ENCODE measurements at places on chromosomes 3 and 15.

DNA sequence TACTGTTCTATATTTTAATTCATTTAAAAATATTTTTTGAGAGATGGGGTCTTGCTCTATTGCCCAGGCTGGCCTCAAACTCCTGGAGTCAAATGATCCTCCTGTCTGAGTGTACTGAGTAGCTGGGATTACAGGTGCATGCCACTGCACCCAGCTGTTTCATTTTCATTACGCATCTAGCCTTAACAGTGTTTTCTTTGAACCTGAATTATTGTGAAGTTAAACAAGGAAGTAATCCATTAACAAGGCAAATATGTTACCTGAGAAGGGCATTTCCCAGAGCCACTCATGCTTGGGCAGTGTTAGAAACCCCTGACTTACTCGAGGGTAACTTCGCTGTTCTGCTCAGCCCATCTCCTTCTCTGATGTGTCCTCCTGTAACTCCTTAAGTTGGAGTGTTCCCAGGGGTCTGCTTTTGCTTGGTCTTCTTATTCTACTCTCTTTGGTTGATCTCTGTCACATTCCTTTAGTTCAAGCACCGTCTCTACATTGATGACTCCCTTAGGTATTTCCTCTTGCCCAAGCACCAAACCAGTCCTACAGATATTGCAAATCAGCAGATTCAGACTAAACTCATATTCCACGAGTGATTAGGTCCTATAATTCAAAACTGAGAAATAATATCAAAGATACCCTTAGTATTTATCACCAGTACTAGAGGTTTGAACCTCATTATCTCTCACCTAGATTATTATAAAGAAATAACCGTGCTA lies 107.9 kb downstream of the STAC start:
- DNase-seq = no peak

- no peak for DNase-seq
Measured at GRCh38 chr15:68957696-68958095, 27.4 kb downstream of the SPESP1 start.

DNA sequence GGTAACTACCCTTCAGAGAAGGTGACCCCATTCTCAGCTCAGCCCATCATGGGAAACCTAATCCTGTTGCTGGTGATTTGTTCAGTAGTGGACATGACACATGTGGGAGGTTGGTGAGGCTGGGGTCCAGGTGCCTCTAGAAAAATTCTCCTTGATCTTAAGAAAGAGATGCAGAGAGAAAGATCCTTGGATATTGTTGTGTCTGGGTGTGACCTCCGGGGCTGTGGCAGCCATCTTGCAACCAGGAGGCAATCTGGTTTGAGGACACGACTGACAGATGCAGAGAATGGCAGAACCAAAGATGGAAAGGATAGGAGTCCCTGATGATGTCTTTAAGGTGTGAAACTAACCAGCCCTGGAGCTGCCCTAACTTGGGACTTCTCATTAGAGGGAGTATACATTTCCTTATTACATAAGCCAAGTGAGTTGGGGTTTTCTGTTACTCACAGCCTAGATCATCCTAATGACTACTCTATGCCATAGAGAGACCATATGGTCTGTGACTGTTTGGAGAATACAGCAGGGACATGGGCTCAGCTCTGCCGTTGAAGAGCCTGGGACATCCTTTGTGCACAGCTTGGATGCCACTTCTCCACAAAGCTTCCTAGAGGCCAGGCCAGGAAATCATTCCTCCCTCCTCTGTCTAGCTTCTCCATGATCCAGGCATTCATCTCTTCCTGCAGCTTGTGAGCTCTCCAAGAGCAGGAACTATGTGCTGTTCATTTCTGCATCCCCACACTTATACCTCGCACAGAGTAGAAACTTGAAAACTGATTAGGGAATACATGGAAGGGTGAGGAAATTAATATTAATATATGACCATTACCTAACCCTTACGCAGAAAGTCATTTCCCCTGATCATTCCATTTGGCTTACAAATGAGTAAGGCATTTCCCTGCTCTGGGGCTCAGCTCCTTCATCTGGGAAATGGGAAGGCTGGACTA lies 45.9 kb downstream of the HRH1 start:
- DNase-seq = no peak

- no peak for DNase-seq
Measured at GRCh38 chr3:7744850-7745249, 756.8 kb upstream of the LMCD1 start.

DNA sequence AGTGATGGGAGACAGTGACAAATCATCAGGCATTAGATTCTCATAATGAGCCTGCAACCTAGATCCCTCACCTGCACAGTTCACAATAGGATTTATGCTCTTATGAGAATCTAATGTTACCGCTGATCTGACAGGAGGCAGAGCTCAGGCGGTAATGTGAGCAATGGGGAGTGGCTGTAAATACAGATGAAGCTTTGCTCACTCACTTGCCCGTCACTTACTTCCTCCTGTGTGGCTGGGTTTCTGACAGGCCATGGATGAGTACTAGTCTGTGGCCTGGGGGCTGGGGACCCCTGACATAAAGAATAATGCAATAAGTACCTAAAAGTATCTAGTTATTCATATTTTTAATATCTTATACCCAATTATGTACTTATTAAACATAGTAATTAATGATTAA lies 15.6 kb downstream of the IQCB1 start:
- no peak for DNase-seq

- DNase-seq = no peak
Measured at GRCh38 chr3:22620498-22620897, 582.6 kb upstream of the UBE2E2 start.

DNA sequence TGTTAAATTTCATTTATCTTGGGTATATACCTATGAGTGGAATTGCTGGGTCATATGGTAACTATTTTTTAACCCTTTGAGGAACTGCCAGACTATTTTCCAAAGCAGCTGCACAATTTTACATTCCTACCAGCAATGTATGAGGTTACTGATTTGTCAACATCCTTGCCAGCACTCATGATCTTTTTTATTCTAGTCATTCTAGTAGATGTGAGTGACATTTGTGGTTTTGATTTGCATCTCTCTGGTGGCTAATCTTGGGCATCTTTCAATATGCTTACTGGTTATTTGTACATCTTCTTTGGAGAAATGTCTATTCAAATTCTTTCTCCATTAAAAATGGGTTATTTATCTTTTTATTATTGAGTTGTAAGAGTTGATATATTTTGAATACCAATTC lies 21.3 kb upstream of the LRRC58 start:
- no peak for DNase-seq
